ENCODE measurements at places on chromosomes 1 and 21.

GRCh38 chr21:33289199-33289819 lies 23.1 kb downstream of the IL10RB start:
- H3K27me3 ChIP-seq = no peaks in the 10 kb centered on the region
- DNase-seq = no peak
- H3K36me3 ChIP-seq = no peaks in the 10 kb centered on the region
- no peak overlapping the region for H3K27ac ChIP-seq
- no peak overlapping the region for H3K4me3 ChIP-seq

- no peaks in the 10 kb centered on the region for H3K27me3 ChIP-seq
- H3K4me1 ChIP-seq = peaks cover 19% of the 10 kb centered on the region
- no peak for DNase-seq
- H3K4me3 ChIP-seq = no peak overlapping the region
- H3K27ac ChIP-seq = no peak overlapping the region
Observed at GRCh38 chr1:234550341-234551031, 59.5 kb downstream of the IRF2BP2 start.

DNA sequence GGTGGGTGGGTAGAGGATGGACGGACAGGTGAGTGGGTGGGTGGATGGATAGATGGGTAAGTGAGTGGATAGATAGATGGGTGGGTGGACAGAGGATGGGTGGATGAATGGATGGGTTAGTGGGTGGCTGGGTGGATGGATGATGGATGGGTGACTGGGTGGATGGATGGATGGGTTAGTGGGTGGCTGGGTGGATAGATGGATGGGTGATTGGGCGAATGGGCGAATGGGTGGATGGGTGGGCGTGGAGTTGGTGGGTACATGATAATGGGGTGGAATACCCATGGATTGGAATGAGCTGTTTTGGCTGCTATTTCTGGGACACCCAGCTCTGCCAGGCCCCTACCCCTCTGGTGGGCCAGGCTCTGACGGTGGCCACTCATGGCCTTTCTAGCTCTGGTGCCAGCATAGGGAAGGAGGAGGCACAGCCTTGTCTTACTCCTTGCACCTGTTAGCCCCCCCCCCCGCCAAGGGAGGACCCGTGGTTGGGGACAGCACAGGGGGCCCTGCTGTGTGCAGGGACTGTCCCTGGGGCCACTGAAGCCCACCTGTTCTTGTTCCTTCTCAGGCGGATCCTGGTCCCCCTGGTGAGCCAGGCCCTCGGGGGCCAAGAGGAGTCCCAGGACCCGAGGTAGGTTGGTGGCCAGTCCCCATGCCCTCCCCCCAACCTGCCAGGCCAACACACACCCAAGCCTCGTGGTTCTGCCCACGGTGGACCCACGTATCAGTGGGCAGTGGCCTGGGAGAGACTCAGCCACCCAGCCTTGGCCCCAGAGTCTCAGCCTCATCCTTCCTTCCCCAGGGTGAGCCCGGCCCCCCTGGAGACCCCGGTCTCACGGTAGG lies 26.4 kb downstream of the COL6A2 start:
- no peak overlapping the region for H3K27ac ChIP-seq
- H3K4me3 ChIP-seq = no peak overlapping the region
- peaks cover 34% of the 10 kb centered on the region for H3K36me3 ChIP-seq
- H3K4me1 ChIP-seq = peaks cover 20% of the 10 kb centered on the region
- H3K27me3 ChIP-seq = no peaks in the 10 kb centered on the region

- no peak overlapping the region for H3K4me3 ChIP-seq
- peaks cover 12% of the 10 kb centered on the region for H3K4me1 ChIP-seq
- H3K27ac ChIP-seq = no peak overlapping the region
- no peak for DNase-seq
Observed at GRCh38 chr1:98402860-98403259, 258.7 kb upstream of the SNX7 start.

- no peaks in the 10 kb centered on the region for H3K27me3 ChIP-seq
- no peaks in the 10 kb centered on the region for H3K36me3 ChIP-seq
- H3K4me3 ChIP-seq = no peak overlapping the region
- DNase-seq = no peak
- H3K27ac ChIP-seq = no peak overlapping the region
- H3K4me1 ChIP-seq = no peaks in the 10 kb centered on the region
Observed at GRCh38 chr1:57711326-57711725, 287.5 kb upstream of the DAB1 start.

DNA sequence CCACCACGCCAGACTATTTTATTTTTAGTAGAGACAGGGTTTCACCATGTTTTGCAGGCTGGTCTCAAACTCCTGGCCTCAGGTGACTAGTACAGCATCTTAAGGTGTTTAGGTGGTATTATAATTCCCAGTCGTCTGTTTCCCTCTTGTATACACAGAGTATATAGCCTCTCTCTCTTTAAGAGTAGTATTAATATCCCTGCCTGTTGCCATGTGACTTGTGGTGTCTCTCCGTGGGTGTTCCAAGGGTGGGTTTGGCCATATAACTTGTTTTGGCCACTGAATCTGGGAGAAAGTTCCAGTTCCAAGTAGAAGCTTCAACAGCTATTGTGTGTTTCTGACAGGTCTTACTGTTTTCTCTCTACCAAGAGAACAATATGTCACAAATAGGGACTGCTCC lies 29.6 kb downstream of the EPS15 start:
- no peak for DNase-seq
- no peaks in the 10 kb centered on the region for H3K36me3 ChIP-seq
- no peak overlapping the region for H3K4me3 ChIP-seq
- no peaks in the 10 kb centered on the region for H3K27me3 ChIP-seq
- no peaks in the 10 kb centered on the region for H3K4me1 ChIP-seq

GRCh38 chr1:11299225-11299574 lies 26.2 kb downstream of the UBIAD1 start:
- no peaks in the 10 kb centered on the region for H3K36me3 ChIP-seq
- no peaks in the 10 kb centered on the region for H3K4me1 ChIP-seq
- no peak for DNase-seq
- no peaks in the 10 kb centered on the region for H3K27me3 ChIP-seq
